ENCODE measurements at places on chromosomes 16 and 17. TPM values are rescaled to one million over a fixed set of nuclear protein-coding genes. Genes with fewer than 3 reads are reported as not detected.

GRCh38 chr17:80987941-80988461, 3.6 kb upstream of the CHMP6 start:
- no peak for DNase-seq
- H3K36me3 ChIP-seq, result no peaks in the 10 kb centered on the region
- no peak overlapping the region for H3K4me3 ChIP-seq
- H3K27me3 ChIP-seq, result no peaks in the 10 kb centered on the region
- peaks cover 20% of the 10 kb centered on the region for H3K4me1 ChIP-seq
- H3K27ac ChIP-seq, result no peak overlapping the region

- H3K27me3 ChIP-seq, result no peaks in the 10 kb centered on the region
- no peak overlapping the region for H3K4me3 ChIP-seq
- H3K27ac ChIP-seq, result no peak overlapping the region
- no peaks in the 10 kb centered on the region for H3K4me1 ChIP-seq
- no peak for DNase-seq
Measured at GRCh38 chr17:40243761-40244160, 24.7 kb downstream of the WIPF2 start.

DNA sequence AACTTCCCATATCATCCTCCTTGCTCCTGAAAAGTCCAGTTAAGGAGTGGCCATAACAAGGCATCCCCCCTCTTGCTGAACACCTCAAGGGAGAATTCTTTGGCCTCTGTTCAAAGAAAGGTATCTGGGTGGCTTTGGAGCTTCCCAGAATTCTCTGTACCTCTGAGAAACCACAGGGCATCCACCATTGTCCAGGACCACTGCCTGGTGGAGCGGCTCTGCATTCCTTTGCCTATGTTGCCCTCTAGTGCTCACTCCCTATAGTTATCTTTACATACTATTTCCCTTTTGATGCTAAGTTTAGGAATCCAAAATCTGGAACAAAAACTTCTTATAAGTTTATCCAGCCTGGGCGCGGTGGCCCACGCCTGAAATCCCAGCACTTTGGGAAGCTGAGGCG, 30.3 kb downstream of the CHD9NB start:
- H3K36me3 ChIP-seq, result no peaks in the 10 kb centered on the region
- no peaks in the 10 kb centered on the region for H3K27me3 ChIP-seq
- no peak overlapping the region for H3K27ac ChIP-seq
- peak; percentile 13 for DNase-seq

GRCh38 chr17:42394838-42395237, 6.6 kb upstream of the STAT3 start:
- H3K36me3 ChIP-seq, result no peaks in the 10 kb centered on the region
- H3K27ac ChIP-seq, result peak overlapping the region; percentile 17
- no peaks in the 10 kb centered on the region for H3K27me3 ChIP-seq

- H3K27ac ChIP-seq, result no peak overlapping the region
- H3K4me3 ChIP-seq, result no peak overlapping the region
- no peak for DNase-seq
- H3K36me3 ChIP-seq, result no peaks in the 10 kb centered on the region
Measured at GRCh38 chr16:78645657-78646056, 546.2 kb downstream of the WWOX start.

DNA sequence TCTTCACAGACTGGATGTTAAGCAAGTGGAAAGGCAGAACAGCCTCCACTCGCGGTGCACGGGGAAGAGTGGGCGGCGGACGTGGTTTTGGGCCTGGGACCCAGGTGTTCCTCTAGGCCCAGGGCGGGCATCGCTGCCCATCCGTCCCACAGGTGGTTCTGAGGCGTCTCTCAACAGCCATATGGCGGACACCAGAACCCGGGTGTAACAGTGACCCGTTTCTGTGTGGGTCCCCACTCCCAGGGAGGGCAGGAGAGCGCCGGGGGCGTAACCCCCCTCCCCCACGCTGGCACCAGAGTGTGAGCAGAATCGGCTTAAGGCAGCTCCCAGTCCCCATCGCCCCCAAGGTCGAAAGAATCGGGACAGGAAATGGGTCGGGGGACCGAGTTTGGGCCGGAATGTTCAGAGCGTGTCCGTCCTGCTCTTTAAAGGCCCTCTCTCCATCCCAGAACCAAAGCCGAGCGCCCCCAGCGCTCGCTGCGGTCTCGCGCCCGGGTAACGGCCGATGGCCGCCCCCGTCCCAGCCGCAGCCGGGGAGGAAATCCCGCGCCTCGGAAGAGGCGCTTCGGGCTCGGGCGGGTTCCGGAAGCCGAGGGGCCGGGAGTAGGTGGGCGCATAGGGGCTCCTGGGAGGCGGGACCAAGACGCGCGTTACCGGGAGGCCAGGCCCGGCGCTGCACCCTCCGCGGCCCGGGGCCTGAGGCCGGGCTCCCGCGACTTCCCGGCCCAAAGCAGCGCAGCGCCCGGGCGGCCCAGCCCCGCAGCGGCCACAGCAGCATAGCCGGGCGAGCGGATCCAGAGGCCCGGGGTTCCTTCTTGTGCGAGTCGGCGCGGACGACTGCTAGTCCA, at the start of gene TK2:
TSS of gene TK2 (minus strand) at position 839 of the 848 bp plus-strand sequence. CDS start at position 778, 61 bp downstream.
- no peaks in the 10 kb centered on the region for H3K36me3 ChIP-seq
- no peak for DNase-seq
- peaks cover 42% of the 10 kb centered on the region for H3K4me1 ChIP-seq
- H3K27me3 ChIP-seq, result no peaks in the 10 kb centered on the region

GRCh38 chr16:47644166-47644565, 183.0 kb downstream of the PHKB start:
- H3K27me3 ChIP-seq, result no peaks in the 10 kb centered on the region
- no peak overlapping the region for H3K27ac ChIP-seq
- H3K4me1 ChIP-seq, result no peaks in the 10 kb centered on the region

- no peaks in the 10 kb centered on the region for H3K4me1 ChIP-seq
- no peak overlapping the region for H3K4me3 ChIP-seq
- H3K36me3 ChIP-seq, result no peaks in the 10 kb centered on the region
- DNase-seq, result no peak
- H3K27ac ChIP-seq, result no peak overlapping the region
- H3K27me3 ChIP-seq, result no peaks in the 10 kb centered on the region
Measured at GRCh38 chr17:45393411-45393810, 39.3 kb downstream of the ARHGAP27 start.

GRCh38 chr16:1131378-1131994, 21.4 kb upstream of the CACNA1H start:
- peaks cover 11% of the 10 kb centered on the region for H3K4me1 ChIP-seq
- DNase-seq, result no peak
- no peak overlapping the region for H3K4me3 ChIP-seq
- no peaks in the 10 kb centered on the region for H3K27me3 ChIP-seq
- no peak overlapping the region for H3K27ac ChIP-seq

DNA sequence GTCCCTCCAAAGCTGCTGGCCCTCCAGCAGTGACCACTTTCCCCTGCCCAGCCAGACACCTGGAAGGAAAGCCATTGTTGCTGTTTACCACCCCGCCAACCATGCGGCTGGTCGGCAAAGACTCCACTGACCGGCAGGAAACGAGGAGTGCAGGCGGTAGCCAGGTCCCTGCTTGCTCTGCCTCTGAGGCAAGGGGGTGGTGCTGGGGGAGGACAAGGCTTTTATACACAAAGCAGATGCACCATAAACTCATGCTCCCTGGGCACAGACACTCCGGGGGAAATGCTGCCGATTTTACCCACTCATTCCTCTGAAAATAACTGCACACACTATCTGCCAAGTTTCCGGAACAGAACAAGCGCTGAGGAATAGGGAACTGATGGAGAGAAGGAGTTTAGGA, 62.8 kb upstream of the GRIN2A start:
- no peaks in the 10 kb centered on the region for H3K27me3 ChIP-seq
- no peak overlapping the region for H3K27ac ChIP-seq
- peaks cover 4% of the 10 kb centered on the region for H3K4me1 ChIP-seq
- DNase-seq, result no peak

DNA sequence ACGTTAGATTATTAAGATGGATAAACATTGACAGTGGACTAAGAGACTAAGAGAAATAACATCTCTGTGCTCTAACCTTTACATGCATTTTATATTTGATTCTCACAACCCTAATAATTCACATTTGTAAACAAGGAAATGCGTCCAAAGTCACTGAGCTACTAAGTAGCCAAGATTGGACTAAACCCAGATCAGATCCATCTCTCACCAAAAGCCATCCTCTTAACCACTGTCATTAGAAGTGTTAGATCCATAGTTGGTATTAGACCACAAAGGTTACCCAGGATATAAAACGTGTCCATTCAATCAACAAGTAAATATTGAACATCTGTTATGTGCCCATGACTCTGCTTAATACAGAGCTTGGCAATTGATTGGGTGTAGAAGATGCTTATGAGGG, 5.2 kb downstream of the HSD17B2 start:
- H3K36me3 ChIP-seq, result no peaks in the 10 kb centered on the region
- no peak overlapping the region for H3K27ac ChIP-seq
- no peaks in the 10 kb centered on the region for H3K4me1 ChIP-seq
- no peak for DNase-seq
- no peaks in the 10 kb centered on the region for H3K27me3 ChIP-seq

The KRTAP9-4 gene
- total RNA-seq, result not detected

The TAOK1 gene
- total RNA-seq, result 111 TPM

The SLC5A2 gene
- 0.15 TPM for total RNA-seq

The C16orf96 gene
- total RNA-seq, result 0.15 TPM

The PRAC2 gene
- total RNA-seq, result not detected

The MRPL10 gene
- 41.9 TPM for total RNA-seq

The CDK5R1 gene
- total RNA-seq, result 7.9 TPM

The SPATA22 gene
- not detected for total RNA-seq

The SULT1A2 gene
- not detected for total RNA-seq
